Heart right ventricle (tissue), 16 donors: ENCODE measurements at places on chromosomes 3 and 15. TPM values are rescaled to one million over a fixed set of nuclear protein-coding genes. Genes with fewer than 3 reads are reported as not detected.

DNA sequence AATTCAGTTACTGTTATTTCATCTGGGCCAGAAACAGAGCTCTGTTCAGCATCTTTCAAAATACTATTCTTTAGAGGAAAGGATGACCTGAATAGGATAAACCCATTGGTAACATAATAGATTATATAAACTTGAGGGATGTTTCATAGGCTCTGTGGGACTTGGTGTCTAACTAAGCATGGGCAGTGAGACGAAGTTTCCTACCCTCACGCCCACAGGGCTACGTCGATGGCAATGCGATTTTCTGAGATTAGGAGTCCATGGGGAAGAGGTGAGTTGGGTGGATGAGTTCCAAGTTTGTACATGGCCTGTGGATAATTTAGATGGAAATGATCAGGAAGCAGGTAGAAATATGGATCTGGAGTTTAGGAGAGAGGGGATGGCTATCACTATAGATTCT is 115.2 kb upstream of the TBL1XR1 start:
- no peak for DNase-seq

The NANOGP8 gene
- not detected for total RNA-seq

The OTOL1 gene
- total RNA-seq: not detected

GRCh38 chr3:197521277-197522182 is 34.2 kb downstream of the BDH1 start:
- DNase-seq: no peak

DNA sequence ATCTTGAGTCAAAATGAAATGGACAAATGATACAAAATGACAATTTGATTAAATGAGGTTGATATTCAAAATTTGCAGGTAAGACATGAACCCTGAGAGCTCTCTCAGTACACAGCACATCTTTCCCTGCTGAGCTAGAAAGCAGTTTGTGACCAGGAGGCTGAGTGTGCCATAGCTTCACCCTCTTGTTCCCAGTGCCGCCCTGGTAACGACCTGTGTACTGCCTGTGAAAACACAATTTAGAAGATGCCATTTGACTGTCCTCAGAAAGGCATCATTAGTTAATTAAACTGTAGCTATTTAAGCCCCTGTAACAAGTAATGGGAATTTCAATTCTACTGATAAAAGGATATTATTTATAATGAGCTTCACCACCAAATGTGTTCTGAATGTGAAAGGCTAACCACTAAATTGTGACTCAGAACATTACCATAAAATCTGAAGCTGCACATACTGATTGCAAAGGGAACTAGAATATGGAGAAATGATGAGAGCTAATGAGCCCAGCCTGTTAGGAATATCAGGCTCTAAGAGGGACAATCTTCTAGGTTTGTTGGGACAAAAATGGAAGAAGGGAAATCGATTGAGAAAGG is 212.9 kb upstream of the ARPP21 start:
- no peak for DNase-seq

The PEAK1 gene
- 68.1 TPM for total RNA-seq

GRCh38 chr3:11522953-11523571 is 120.7 kb downstream of the VGLL4 start:
- DNase-seq: no peak

DNA sequence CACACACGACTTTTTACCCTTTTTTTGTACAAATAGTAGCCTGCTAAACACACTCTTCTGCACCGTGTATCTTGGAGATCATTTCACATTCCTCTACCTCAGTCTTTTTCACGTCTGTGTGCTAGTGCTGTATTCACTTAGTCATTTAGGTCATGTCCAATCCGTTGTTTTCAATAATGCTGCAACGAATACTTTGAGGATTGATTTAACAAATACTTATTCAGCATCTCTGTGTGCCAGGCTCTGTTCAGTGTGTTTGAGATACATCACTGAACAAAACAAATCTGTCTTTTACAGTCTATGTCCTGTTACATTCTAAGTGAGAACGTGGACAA is 882 bp downstream of the JMJD7 start:
- no peak for DNase-seq
